ENCODE measurements at places on chromosomes 6 and 20. TPM values are rescaled to one million over a fixed set of nuclear protein-coding genes. Genes with fewer than 3 reads are reported as not detected.

The FOXS1 gene
- total RNA-seq = 2.5 TPM

The ACTL10 gene
- total RNA-seq = 1.2 TPM

The KCNK15 gene
- 3.1 TPM for total RNA-seq

The RREB1 gene
- total RNA-seq = 54.0 TPM

The SRSF6 gene
- total RNA-seq = 145 TPM

- H3K4me1 ChIP-seq = no peaks in the 10 kb centered on the region
- H3K27me3 ChIP-seq = no peaks in the 10 kb centered on the region
- no peak overlapping the region for H3K27ac ChIP-seq
- no peak overlapping the region for H3K4me3 ChIP-seq
- no peak for DNase-seq
These were observed 107.3 kb downstream of the IRF4 start for GRCh38 chr6:498795-499231.

DNA sequence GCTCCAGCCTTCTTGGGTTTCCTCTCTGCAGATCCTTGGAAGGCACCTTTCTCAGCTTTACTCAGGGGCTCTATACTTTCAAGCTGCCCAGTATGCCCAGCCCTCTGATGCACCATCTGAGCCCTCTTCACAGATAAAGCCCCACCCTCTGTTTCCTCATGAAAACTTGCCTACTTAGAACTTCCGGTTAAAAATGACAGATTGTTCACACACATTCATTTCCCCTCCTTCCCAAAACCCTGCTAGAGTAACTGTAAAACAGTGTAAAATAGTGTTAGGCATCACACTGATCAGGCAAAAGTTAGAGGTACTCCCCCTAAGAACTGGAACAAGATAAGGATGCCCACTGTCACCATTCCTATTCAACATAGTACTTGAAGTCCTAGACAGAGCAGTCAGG lies 14.0 kb upstream of the GCM1 start:
- H3K4me3 ChIP-seq = no peak overlapping the region
- H3K36me3 ChIP-seq = no peaks in the 10 kb centered on the region
- no peaks in the 10 kb centered on the region for H3K27me3 ChIP-seq
- no peaks in the 10 kb centered on the region for H3K4me1 ChIP-seq
- no peak for DNase-seq
- H3K27ac ChIP-seq = no peak overlapping the region

Measured in left lung (tissue), 14 donors.